Large intestine (tissue), 12 donors: ENCODE measurements at places on chromosomes 1 and 21. TPM values are rescaled to one million over a fixed set of nuclear protein-coding genes. Genes with fewer than 3 reads are reported as not detected.

GRCh38 chr1:203548892-203549291, 54.9 kb downstream of the OPTC start:
- no peak for DNase-seq

GRCh38 chr1:3184666-3185065, 115.7 kb downstream of the PRDM16 start:
- no peak for DNase-seq

DNA sequence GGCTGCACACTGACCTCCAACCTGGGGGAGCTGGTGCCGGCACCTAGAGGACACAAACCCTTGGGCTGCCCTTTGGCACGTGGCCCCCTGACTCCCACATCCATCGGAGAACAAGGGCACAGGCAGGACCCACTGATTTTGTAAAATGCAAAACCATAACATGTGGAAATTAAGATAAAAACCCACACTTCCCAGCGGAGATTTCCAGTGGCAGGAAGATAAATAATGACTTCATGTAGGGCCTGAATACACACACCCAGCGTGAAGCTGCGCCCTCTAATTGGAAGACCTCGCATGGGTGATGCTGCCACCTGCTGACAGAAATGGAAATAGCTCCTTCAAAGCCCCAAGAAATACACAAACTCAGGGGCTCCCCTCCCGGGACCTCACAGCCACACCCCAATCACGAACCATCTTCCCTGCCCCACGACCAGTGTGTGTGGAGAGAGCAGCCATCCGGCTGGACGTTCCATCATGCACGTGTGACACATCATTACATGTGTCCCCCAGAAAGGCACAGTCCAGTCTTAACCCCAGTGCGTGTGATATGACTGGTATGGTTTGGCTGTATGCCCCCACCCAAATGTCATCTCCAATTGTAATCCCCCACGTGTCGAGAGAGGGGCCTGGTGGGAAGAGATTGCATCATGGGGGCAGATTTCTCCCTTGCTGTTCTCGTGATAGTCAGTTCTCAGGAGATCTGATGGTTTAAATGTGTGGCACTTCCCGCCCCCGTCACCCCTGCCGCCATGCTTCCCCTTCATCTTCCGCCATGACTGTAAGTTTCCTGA, 5.7 kb upstream of the TPRG1L start:
- DNase-seq = peak; percentile 72

- no peak for DNase-seq
These were observed 44.9 kb downstream of the PLA2G4A start for GRCh38 chr1:186873687-186874086.

Gene RGS8
- 0.19 TPM for polyA plus RNA-seq

Gene COL8A2
- polyA plus RNA-seq = 1.8 TPM

Gene TPTE
- polyA plus RNA-seq = not detected

Gene CR1L
- polyA plus RNA-seq = 0.45 TPM

Gene COL16A1
- 188 TPM for polyA plus RNA-seq

Gene RPS6KC1
- 13.7 TPM for polyA plus RNA-seq
